GM19239 (cell line): ENCODE measurements at places on chromosomes 11 and 22.

DNA sequence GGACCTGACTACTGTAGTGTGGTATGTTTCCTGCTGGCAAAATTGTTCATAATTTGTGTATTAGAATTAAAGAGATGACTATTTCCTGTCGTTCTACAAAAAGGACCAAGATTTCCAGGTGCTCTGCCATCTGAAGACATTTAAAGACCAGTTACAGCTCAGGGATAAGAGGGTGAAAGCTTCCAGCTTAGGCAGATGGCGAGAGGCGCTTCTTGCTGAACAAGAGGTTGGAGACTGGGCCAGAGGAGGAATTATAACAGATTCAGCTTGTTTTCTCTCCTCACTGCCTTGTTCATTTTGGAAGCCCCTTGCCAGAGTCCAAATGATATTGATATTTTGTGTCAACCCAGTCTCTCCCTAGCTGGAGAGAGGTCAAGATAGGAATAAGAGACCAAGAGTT is 23.1 kb upstream of the NNMT start:
- no peak for DNase-seq

DNA sequence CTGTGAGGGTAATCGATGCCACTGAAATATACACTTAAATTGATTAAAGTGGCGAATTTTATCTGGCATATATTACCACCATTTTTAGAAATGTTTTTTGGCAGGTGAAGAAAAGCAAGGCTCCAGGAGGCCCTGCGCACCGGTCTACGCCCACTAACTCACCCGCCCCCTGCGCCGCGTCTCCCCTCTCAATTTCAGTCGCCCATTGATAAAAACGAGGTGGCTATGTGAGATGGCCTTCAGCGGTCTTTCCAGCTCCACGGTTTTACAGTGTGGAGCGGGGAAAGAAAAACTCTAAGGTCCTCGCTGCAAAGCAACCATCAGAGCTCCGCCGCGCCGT is 602 bp upstream of the AQP11 start:
- no peak for DNase-seq

DNA sequence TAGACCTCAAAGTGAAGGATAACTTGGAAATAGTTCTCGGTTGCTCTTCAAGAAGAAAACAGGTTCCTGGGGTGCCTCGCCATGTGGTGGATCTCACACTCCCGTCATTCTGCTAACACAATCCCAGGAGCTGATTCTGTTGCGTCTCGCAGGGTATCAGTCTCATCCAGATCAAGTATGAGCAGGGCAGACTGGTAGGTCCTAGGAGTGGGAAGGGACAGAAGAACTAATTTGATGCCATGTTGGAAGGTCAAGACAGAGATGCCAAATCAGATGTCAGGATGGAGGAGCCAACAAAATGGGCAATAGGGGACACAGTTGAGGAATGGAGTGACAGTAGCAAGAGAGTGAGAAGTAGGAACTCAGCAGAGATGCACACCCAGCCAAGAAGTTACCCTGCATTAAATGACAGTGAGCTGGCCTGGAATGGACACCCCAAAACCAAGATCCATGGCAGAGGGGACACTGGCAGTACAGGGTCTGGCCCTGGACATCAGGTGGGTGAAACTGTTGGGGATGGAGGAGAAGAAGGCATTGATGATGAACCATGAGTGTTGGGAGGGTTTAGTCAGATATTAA is 76.2 kb downstream of the BDNF start:
- DNase-seq: no peak

GRCh38 chr11:92045301-92045700 is 179.3 kb upstream of the FAT3 start:
- DNase-seq: no peak

GRCh38 chr11:68996376-68997123 is 15.8 kb upstream of the MRGPRD start:
- no peak for DNase-seq
